Cardiac fibroblast (primary cell): ENCODE measurements at places on chromosomes 6 and 20.

DNA sequence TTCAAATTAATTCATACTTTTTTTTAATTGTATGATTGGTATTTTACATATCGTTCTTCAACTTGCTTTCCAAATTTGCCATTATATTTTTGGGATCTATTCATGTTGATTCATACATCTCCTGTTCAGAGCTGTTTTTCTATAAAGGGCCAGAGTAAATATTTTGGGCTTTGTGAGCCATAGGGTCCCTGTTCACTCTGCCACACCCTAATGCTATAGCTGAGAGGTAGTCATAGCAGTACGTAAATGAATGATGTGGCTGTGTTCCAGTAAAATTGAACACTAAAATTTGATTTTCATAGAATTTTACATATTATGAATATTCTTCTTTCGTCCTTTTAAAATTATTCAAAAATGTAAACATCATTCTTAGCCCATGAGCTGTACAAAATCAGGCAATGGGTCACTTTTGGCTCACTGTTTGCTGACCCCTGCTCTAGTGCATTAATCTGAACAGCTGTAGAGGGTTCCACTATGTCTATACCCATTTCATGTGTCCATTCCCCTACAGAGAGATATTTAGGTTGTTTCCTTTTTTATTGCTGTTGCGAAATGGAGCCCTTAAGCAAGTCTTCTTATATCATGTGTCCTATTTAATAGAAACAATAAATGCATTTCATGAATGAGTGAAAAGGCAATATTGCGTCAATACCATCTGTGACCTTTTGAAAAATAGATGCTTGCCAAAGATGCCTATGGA, 136.4 kb upstream of the SALL4 start:
- DNase-seq = peak; percentile 30

DNA sequence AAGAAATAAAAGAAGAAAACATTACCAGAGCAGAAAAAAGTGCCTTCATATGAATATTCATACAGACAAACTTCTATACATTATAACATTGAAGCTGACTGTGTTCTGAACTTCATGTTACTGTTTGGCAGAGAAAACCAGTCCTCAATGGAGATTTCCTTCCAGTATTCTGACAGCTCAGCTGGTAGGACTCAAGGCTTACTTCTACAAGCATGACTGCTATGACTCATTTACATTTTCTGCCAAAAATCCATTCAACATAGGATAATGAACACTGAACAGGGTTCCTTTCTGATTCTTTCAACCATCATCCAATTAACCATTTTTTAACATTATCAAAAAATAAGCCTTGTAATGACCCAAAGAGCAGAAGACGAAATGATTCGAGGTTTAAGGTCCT, 25.4 kb downstream of the COL9A1 start:
- peak; percentile 55 for DNase-seq

DNA sequence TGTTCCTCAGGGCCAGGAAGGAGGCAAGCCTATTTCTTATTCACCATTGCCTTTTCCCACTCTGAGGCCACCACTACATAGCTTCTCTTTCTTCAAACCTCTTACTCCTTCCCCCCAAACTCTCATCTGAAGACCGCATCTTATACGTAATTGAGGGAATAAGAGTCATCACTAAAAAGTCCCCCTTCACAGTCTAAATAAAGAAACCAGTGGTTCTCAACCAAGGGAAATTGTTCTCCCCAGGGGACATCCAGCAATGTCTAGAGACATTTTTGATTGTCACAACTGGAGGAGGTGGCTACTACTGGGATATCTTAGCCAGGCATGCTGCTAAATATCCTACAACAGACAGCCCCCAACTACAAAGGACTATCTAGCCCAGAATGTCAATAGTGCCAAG, 327.6 kb upstream of the CNR1 start:
- DNase-seq = no peak

- peak; percentile 32 for DNase-seq
These were observed 215.1 kb downstream of the SOX4 start for GRCh38 chr6:21808551-21809242.

DNA sequence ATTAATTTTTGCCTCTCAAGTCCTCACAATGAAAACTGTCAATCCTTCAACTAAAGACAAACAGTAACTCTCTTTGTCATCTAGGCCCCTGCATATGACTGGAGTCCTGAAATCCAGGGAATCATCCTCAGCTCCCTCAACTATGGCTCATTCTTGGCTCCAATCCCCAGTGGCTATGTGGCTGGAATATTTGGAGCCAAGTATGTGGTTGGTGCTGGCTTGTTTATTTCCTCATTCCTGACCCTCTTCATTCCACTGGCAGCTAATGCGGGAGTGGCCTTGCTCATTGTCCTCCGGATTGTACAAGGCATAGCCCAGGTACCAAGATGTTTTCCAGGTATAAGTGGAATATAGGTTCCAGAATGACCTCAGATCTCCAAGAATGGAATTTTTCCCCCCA, 15.4 kb downstream of the SLC17A4 start:
- DNase-seq = peak; percentile 8

DNA sequence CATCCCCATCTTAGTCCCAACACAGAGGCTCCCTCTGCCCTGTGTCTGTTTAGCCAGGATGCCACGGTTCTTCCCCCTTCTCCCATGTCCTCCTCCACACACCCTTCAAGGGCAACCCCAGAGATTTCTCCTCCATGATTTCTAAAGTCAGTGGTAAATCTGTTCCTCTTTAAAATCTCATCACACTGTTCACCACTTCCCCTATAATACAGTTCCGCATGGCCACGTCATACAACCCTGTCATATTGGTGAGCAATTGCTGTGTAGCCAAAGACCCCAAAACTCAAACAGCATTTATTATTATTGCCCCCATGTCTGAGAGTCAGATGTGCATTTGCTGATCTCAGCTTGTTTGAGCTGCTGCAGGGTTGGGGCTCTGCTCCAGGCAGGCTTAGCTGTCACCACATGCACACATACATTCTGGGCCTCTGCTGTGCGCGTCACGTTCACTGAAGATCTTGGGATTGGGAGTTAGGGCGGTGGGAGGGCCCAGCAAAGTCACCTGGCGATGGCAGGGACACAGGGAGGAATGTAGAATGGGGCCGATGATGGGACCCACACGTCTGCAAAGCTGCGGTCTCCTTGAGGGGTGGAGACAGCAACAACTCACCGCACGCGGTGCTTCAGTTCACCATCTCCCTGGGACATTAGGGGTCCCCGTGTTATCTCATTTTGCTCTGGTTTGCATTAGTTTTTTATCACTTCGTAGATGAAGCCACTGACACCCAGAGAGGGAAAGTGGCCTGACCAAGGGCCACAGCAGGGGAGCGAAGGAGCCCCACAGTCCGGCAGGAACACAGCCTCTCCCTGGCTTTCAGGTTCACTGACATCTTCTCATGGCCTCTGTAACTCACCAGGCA, 36.9 kb upstream of the CD93 start:
- DNase-seq = no peak

DNA sequence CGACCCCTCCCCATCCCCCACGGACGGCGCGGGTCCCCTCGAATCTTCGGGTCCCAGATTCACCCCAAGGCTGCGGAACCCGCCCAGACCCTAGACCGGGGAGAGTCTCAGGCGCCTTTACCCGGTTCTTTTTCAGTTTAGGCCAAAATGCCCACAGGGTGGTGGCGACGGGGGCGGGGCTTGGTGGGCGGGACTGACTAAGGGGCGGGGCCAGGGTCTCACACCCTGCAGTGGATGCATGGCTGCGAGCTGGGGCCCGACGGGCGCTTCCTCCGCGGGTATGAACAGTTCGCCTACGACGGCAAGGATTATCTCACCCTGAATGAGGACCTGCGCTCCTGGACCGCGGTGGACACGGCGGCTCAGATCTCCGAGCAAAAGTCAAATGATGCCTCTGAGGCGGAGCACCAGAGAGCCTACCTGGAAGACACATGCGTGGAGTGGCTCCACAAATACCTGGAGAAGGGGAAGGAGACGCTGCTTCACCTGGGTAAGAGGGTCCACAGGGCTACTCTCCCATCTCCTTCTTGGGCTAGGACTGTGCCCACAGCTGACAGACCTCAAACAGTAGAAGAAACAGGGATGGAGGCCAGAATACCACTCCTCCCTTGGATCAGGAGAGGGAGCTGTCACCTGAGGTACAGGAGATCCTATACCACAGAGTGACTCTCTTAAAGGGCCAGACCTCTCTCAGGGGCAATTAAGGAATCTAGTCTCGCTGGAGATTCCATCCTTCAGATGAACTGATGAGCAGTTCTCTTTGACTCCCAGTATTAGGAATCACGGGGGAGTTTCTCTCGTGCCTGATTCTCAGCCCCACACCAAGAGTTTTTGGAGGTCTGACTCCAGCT, 942 bp downstream of the HLA-E start:
- DNase-seq = peak; percentile 63

DNA sequence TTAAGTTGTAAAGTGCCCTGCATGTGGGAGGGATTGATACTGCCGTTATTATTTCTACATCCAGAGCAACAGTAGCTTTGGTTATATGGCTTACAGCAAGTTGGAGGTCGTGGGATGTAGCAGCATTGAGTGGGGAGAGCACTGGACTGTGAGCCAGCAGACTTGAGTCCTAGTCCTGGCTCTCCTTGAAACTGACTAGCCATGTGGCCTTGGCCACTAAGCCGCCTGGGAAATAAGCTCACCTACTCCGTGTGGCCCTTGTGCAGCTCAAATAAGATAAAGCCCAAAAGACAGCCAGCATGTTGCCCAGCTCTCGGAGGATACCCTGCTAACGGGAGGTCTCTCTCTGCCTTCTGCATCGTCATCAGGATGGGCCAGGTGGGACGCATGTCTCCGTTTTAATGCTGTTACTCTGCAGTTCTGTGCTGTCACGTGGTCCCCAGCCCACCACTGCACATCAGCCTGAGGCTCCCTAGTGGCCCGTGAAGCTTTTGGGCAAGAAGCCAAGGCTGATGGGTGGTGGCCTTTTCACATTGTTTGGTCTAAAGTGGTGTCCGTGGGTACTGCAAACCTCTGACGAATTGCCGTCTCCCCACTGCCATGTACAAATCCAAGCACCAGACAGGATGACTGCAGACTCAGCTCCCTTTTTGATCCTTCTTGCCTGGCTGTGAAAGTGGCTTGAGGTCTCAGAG, 7.9 kb downstream of the EPB41L1 start:
- peak; percentile 66 for DNase-seq

DNA sequence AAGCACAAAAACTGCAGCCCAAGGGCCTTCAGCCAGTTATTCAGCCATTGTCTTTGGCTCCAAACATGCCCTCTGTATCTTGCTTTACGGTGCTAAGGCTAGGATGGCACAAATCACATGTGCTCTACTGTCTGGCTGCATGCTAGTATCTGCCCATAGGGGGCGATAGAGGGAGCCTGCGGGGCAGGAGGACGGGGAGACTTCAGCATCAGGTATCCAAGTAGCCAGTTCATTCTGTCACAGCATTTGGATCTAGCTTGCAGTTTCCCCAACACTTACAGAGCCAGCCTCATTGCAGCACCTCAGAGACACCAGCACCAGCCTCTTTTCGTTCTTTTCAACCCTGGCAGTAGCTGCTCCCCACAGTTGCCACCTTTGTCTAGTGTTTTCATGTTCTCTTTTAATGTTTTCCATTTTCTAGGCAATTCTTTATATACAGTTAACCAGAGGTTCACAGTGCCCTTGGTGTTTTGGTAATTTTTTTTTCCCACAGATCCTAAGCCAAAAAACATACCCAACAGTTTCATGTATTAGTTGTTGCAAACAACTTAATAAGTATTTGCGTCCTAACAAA, 705.9 kb downstream of the PTPRT start:
- DNase-seq = no peak

GRCh38 chr6:44053760-44054556, 73.3 kb downstream of the MRPL14 start:
- peak; percentile 65 for DNase-seq

GRCh38 chr6:134358320-134358719, 40.4 kb upstream of the SGK1 start:
- DNase-seq = peak; percentile 93

GRCh38 chr20:4243071-4243470, 227.7 kb upstream of the RNF24 start:
- no peak for DNase-seq

DNA sequence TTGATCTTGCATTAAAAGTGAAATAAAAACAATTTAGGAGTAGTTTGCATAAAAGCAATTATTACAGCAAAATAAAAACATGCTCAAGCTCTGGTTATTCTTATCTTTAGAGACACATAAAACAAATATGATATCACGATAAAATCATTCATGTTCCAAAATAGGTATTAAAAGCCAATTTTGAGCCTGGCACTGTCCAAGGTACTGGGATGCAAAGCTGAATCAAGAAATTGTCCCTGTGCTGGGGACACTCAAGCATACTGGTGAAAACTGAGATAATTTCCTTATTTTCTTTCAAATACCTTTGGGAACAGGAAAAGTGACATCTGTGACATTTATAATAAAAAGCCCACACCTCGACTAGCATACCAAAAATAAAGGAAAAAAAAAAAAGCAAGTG, 931 bp upstream of the MTCL3 start:
- DNase-seq = peak; percentile 48

- DNase-seq = peak; percentile 73
These were observed 92.3 kb downstream of the RFX6 start for GRCh38 chr6:116969211-116969863.

DNA sequence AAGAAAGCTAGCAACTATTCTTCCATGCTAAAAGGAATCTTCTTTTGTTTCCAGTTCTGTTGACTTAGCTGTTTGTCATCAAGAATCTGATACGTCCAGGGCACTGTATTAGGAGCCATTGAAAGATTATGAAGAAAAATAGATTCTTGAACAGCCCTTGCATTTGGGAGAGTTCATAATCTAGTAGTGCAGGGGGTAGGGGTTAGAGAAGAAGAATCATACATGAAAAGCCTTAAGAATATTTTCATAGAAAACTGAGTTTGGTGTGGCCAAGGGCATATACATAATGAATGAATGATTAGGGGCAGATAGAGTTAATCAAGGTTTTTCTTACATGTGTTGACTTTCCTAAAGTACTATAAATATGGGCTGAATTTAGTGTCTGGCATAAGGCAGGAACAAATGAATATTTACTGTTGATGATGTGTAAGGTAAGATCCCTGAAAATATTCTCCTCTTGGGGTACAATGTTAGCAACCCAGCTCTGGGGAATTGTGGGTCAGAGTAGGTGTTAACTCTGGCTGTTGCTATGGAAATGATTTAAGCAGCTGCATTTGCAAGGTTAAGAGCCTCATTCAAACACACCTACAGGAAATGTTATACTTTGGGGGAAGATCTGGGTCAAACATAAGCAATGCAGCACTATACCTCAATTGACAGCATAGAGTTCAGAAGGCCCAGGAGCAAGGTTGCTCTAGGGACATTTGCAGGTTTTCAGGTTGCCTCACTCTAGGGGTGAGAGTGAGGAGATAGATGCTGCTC, 667.3 kb upstream of the CITED2 start:
- no peak for DNase-seq

- DNase-seq = no peak
These were observed 46.4 kb downstream of the AKAP12 start for GRCh38 chr6:151286214-151286613.
